Keratinocyte (primary cell): ENCODE measurements at places on chromosomes 3 and 15. TPM values are rescaled to one million over a fixed set of nuclear protein-coding genes. Genes with fewer than 3 reads are reported as not detected.

Gene STAC
- polyA plus RNA-seq: 3.8 to 7.9 TPM (median 7.7 TPM) in 3 replicates

Gene LEKR1
- polyA plus RNA-seq: 0.14 to 0.63 TPM in 2 of 3 replicates, not detected in the other

Gene C2CD4A
- polyA plus RNA-seq: not detected in 3 replicates

Gene SLC24A5
- polyA plus RNA-seq: 0.04 TPM in 1 of 3 replicates, not detected in the others

Gene SYNPR
- polyA plus RNA-seq: not detected in 3 replicates

Gene P2RY14
- polyA plus RNA-seq: not detected in 3 replicates
